Smooth muscle cell of the pulmonary artery (primary cell): ENCODE measurements at places on chromosomes 7 and 10. TPM values are rescaled to one million over a fixed set of nuclear protein-coding genes. Genes with fewer than 3 reads are reported as not detected.

LRIT1 gene
- total RNA-seq, result not detected in 2 replicates

GJC3 gene
- not detected in 2 replicates for total RNA-seq

MUC3A gene
- total RNA-seq, result not detected in 2 replicates

PLAU gene
- 73.5 and 110 TPM in 2 replicates for total RNA-seq

CLDN4 gene
- 0.26 TPM in 2 replicates for total RNA-seq

POLR2J3 gene
- total RNA-seq, result 34.6 and 36.8 TPM in 2 replicates

CYP3A5 gene
- not detected in 2 replicates for total RNA-seq
